C1 segment of cervical spinal cord (tissue), 14 donors: ENCODE measurements at places on chromosomes 6 and 20.

DNA sequence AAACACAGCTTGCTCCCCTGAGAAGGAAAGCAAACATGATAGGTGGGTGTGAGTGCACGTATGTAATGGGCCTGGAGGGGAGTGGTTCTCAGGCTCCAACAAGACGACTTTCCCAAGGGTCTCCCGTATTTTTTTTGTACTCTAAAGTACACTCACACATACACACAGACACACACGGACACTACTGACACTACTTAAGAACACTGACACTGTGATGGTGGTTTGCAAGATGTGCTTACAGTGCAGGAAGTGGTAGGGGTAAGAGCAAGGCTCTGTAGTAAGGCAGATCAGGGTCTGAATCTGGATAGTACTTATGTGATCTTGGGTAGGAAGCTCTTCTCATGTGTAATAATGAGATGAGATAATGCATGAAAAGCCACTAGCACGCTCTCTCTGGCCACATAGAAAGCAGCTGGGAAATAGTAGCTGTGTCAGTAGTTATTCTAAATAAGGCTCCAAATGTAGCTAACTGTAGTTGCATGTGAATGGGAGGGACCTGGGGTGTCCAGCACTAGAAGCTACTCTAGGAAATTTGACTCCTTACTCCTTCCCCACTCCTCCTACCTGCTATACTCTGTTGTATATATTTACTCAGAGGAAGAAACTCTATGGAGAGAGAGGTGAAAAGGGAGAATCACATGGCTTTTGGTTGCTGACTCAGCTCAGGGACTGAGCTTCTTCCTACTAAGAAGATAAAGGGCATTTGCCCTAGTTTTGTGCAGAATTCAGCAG lies 8.4 kb upstream of the ZBTB24 start:
- DNase-seq = no peak

- no peak for DNase-seq
Measured at GRCh38 chr6:47532981-47533585, 55.5 kb downstream of the CD2AP start.

- DNase-seq = no peak
Measured at GRCh38 chr6:89505847-89506246, 72.9 kb downstream of the ANKRD6 start.

- no peak for DNase-seq
Measured at GRCh38 chr6:37056439-37057127, 51.1 kb downstream of the FGD2 start.

- DNase-seq = no peak
Measured at GRCh38 chr20:7908905-7909304, 31.4 kb downstream of the HAO1 start.

DNA sequence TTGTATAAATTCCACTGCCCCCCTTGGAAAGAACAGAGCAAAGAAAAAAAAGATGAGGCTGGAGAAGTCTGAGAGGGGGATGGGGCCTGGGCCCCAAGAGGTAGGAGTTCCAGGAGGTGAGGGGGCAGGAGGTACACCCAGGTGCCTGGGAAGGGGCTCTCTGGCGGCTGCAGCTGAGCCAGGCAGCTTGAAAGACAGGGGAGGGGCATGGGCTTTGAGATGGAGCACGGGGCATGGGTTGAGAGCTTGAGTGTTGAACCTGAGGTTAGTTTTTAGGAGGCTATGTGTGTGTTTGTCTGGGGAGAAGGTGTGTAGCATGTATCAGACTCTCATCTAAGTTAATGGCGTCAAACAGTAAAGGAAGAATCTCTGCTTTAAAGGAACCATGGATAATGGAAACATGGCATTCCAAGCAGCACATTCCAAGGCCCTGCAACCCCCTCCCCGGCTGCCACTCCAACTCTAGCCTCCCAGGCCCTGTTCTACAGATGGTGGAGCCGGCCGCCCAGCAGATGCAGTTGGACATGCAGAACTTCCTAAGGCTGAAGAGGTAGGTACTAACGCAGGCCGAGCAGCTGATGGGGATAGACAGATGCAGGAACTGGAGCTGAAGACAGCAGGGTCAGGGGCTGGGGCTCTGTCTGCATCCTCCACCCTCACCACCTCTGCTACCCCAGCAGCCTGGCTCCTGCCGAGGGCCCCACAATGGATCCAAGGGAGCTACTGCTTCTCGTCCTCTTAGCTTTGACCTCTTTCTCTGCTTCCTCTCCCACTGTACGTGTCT lies 42.1 kb downstream of the MDFI start:
- DNase-seq = no peak

DNA sequence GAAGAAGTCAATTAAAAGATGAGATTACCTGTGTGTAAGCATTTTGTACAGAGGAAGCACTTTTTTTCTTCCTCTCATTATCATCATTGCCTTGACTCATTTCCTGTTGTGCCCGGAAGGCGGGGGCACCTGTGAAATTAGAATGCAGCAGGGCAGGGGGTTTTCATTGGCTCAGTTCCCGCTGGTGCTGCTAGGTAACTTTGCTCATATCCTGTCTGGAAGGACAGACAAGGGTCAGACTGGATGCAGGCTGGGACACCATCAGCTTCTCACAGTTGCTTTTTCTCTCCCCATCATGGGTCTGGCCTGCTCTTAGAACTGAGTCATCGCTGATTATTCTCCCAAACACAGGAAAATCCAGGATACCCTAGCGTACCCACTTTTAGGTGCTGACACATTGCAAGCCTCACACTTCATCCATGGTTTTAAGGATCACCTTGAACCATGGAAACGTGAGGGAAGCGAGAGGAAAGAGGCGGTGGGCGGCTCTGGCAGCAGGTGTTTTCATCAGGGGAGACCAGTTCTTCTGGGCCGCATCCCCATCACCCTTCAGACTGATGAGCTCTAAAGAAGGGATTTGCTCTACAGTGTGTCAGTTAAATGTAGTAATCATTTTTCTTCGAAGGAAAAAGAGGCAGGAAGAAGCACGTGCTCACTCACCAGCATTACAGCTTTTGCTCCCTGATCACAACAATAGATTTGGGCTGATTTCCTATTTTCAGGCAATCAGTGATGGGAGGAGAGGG lies 195.7 kb upstream of the SASH1 start:
- no peak for DNase-seq

DNA sequence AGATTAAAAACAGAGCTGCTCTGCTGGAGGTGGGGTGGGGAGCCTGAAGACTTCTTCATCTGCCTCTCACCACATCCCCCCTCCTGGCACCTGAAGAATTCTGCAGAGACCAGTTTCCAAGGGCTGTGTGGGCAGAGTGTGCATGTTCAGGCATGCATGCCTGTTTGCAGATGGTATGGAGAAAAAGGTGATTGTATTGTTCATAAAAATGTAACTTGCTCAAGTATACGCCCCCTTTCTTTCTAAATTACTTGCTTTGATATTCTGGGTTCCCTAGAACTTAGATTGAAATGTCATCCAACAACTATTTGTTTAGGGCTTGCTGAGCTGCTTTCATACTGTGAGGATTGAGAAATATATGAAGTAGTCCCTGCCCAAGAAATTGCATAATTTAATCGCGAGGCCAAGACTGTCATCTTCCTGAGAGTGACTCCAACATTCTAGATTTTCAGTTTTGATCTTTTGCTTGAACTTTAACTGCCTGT lies 83.6 kb downstream of the LCA5 start:
- no peak for DNase-seq

DNA sequence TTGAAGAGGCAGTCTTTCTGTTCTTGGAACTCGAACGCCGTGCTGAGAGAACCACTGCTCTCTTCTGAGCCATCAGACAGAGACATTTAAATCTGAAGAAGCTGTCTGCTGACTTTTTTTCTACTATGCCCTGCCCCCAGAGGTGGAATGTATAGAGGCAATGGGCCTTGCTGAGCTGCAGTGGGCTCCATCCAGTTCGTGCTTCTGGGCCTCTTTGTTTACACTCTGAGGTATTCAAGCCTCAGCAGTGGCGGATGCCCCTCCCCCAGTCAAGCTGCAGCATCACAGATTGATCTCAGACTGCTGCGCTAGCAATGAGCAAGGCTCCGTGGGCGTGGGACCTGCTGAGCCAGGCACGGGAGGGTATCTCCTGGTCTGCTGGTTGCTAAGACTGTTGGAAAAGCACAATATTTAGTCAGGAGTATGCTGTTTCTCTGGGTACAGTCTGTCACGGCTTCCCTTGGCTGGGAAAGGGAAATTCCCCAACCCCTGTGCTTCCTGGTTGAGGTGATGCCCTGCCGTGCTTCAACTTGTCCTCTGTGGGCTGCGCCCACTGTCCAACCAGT lies 526.8 kb downstream of the CD109 start:
- DNase-seq = no peak

GRCh38 chr20:50565871-50566270 lies 55.7 kb downstream of the PTPN1 start:
- DNase-seq = no peak

GRCh38 chr20:62685781-62686555 lies 22.7 kb upstream of the NTSR1 start:
- DNase-seq = peak; percentile 10

DNA sequence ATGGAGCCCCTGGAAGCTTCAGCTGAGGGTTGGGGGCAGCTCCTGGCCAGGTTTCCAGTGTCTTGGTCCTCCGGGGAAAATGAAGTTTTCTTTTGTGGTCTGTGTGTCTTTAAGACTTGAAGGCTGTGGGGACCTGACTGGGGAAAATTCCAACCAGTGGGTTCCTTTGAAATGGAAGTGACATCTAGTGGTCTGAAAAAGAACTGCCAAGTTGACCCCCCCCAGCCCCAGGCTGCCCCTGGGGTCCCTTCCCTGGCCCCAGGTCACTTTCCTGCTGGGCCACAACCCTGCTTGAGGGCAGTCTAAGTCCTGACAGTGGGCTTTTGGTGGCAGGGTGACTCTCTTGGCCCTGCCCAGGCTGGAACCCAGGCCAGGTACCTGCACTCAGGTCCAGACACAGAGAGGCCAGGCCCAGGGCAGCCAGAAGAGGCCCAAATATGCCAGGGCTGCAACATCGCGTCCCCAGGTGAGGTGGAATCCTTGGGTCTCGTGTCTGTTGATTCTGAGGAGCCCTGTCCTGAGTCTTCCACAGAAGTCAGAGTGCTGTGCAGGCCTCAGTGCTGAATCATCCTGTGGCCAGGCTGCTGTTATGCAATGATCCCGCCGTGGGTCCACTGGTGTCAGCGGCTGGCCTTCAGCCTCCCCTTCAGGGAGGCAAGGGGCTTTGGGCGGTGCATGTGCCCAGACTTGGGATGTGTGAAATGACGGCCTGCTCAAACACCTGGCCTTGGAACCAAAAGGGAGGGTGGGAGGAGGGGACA lies 68.4 kb downstream of the VEGFA start:
- no peak for DNase-seq

DNA sequence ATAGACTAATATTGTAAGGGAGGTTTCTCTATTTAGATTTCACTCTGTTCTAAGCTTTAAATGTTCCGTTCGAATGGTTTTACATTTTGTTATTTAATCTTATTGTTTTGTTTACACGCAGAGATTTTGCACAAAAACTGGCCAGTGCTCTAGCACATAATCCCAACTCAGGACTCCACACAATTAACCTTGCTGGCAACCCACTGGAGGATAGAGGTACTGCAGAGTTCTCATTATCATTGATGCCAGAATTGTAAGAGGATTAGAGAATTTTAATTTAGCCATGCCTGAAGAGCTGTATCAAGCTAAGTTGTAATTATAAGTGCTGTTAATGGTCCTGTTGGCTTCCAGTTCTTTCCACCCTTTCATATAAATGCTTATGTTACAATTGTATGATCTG lies 179.7 kb upstream of the SCGN start:
- no peak for DNase-seq

GRCh38 chr20:38057351-38057972 lies 23.9 kb downstream of the RPRD1B start:
- peak; percentile 31 for DNase-seq

DNA sequence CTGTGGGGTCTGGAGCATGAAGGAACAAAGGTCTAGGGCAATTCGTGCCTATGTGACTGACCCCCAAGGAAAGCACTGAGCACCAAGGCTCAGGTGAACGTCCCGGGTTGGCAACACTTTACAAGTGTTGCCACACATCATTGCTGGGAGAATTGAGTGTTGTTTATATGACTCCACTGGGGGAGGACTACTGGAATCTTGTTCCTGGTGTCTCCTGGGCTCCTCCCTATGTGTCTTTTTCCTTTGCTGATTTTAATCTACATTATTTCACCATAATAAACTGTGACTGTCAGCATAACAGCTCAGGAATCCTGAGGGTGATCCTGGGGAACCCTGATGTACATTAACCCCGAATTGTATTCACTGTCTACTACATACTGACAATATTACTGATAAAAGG lies 207.7 kb upstream of the BMP2 start:
- DNase-seq = no peak

DNA sequence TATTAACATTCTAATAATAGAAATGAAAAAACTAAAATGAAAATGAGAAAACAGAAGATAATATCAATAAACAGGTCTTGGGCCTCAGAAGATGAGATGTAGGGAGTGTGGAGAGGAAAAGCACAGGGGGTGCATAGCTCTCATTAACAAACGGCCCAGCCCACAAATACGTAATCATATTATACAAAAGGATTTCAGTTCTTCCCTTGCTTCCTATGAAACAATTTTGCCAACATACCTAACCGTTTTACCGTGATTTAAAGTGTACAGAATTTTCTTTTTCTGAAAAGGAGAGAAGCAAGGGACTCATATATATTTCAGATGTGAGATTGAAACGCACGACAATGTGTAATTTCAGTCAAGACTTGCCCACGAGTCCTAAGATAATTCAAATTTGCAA lies 136.0 kb downstream of the HFE start:
- no peak for DNase-seq

DNA sequence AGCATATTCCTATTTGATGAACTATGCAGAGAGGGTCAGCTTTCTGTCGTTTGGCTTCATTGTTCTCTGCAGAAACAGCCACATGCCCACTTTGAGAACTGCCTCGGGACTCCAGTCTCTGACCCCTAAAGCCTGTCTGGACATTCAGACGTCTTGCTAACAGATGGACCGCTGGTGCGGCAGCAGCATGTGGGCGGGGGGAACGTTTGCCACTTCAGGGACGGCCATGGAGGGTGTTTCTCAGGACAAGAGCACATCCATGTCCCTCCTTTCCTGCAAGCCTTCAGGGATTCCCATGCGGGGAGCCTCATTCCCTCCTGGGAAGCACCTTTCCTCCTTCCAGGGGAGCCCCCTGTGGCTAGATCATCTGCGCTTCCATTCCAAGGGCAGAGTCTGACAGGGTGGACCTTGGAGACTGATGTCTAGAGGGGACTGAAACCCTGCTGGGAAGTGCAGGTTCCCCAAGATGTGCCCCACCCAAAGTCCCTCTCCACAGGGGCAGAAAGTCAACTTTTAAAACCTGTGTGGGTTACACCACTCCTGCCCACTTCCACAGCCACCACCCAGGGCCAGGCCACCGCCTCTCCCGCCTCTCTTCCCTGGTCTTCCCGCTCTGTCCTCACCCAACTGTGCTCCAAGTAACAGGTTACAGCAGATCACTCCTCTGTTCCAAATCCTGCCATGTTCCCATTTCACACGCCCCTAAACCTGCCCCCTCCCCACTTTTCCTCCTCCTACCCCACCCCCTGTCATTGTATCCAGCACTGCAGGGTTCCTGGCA lies 94.8 kb upstream of the PMEPA1 start:
- DNase-seq = no peak

DNA sequence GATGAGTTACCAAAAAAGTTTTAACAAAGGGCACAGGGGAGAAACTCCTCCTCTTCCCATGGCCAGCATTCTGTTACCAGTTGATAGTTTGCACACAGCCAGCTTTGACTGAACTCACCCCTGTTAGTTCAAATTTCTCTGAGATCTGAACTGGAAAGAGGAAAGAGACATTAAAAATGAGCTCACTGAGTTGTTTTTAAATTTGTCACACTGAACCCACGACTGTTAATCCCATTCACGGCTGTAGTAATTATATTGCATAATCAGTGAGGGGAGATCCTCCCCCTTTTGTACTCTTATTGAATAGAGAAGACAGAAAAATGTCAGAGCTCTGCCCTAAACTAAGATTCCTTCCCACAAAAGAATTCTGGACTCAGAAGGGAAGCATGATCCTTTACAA lies 17.5 kb upstream of the DSP start:
- no peak for DNase-seq

GRCh38 chr6:26017632-26017966 lies 55.0 kb downstream of the TRIM38 start:
- peak; percentile 16 for DNase-seq
